ENCODE measurements at places on chromosomes 11 and 22.
A peak's percentile ranks its signal among the peaks of the same experiment; 100 is the strongest.

- no peak for DNase-seq
These were observed 9.6 kb downstream of the CDPF1 start for GRCh38 chr22:46240506-46240905.

GRCh38 chr11:93481696-93482095 lies 61.5 kb downstream of the SMCO4 start:
- no peak for DNase-seq

DNA sequence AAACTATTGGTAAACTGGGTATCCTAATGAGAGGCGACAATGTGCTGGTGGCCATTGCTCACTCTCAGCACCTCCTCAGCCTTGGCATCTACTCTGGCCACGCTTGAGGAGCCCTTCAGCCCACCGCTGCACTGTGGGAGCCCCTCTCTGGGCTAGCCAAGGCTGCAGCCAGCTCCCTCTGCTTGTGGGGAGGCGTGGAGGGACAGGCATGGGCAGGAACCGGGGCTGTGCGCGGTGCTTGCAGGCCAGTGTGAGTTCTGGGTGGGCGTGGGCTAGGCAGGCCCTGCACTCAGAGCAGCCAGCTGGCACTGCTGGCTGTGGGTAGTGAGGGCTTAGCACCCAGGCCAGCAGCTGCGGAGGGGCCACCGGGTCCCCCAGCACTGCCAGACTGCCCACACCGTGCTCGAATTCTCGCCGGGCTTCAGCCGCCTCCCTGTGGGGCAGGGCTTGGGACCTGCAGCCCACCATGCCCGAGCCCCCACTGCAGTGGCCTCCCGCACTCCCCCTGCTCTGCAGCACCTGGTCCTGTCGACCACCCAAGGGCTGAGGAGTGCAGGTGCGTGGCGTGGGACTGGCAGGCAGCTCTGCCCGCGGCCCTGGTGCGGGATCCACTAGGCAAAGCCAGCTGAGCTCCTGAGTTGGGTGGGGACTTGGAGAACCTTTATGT lies 575.9 kb upstream of the ANO3 start:
- DNase-seq = no peak

DNA sequence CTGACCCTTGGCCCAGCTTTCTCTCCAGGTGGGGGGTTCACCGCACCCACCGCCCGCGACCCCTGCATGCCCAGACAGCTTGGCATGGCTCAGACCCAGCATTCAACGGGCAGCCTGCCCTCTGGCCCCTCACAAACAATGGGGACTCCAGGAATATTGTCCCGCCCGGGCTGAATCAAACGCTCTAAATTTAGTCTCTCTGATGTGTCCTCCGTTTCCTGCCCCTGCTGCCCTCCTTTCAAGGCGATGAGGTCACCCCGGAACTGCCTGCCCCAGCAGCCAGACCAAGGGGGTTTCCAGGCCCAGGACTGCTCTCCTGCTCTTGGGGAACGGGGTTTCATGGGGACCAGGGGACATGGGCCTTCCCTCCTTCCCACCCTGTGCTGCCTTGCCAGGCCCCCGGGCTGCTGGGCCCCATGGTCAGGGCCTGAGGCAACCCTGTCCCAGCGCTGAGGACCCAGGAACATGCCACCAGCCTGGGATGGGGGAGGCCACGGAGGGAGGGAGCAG lies 10.1 kb upstream of the PDGFB start:
- no peak for DNase-seq

GRCh38 chr11:445765-446588 lies 4.1 kb upstream of the PTDSS2 start:
- no peak for DNase-seq

DNA sequence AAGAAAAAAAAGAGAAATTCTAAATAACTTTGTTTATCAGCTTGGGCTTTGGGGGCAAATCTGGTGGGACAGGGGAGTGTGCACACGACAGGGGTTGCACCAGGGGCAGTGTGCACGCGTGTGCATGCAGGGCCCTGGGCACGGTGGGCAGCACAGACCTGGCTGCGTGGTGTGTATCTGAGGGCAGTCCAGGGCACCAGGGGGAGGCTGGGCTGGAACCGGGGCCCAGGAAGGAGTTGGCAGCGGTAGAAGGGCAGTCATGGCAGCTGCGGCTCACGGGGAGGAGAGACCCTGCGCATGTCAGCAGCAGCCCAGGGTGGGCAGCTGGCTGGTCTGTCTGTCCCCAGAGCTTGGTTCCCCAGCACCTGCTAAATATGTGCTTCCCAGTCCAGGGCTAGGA lies 4.3 kb downstream of the KRTAP5-5 start:
- no peak for DNase-seq

GRCh38 chr11:78168539-78169477 lies 19.6 kb downstream of the KCTD21 start:
- DNase-seq = no peak

- no peak for DNase-seq
These were observed 2.7 kb downstream of the NAV2 start for GRCh38 chr11:19715373-19715772.

- no peak for DNase-seq
These were observed 58.4 kb downstream of the TRAF6 start for GRCh38 chr11:36451681-36452080.

- no peak for DNase-seq
These were observed 69.4 kb downstream of the MRTFA start for GRCh38 chr22:40567106-40567505.

DNA sequence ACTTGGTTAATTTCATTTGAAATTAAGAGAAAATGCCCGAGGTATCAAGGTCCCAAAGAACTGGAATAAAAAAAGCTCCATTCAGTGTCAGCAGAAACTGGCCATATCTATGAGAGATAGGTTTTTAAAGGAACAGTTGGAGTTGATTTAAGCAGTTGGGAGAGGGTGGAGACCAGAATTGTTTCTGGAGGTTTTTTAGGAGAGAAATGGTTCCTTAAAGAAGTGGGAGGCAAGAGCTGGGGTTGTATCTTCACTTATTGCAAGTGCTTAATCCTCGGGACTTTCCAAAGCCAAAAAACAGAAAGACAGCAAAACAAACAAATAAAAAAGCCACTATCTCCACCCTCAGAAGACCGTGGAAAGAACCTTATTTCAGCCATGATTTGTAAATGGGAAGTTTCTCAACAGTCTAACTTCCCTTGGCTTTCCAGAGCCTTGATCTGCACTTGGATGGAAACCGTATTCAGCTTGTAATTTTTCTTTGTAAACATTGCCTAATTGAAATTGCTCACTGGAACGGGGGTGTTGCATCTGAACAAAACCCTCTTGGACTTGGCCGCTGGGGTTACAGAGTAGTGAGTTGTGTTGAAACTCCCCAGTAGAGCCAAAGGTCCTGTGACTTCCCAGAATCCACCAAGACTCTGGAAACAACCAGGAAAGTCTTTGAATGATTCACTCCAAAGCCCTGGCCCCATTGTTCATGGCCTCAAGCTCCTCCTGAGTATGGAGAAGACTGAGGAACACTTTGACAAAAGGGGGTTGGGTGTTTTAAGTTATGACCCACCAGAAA lies 115.6 kb downstream of the SLC1A2 start:
- no peak for DNase-seq

DNA sequence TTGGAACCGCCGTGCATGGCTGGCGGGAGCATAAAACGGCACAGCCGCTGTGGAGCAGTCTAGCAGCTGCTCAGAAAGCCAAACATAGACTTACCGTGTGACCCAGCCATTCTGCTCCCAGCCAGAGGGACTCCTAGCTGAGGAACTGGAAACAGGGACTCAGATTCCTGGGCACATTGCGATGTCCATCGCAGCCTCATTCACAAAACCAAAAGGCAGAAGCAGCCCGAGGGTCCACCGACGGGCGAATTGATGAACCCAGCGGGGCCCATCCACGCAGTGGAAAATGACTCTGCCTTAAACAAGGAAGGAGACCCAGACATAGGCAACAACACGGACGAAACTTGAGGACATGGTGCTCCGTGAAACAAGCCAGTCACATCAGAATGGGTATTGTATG lies 5.7 kb upstream of the MUC5B start:
- no peak for DNase-seq

DNA sequence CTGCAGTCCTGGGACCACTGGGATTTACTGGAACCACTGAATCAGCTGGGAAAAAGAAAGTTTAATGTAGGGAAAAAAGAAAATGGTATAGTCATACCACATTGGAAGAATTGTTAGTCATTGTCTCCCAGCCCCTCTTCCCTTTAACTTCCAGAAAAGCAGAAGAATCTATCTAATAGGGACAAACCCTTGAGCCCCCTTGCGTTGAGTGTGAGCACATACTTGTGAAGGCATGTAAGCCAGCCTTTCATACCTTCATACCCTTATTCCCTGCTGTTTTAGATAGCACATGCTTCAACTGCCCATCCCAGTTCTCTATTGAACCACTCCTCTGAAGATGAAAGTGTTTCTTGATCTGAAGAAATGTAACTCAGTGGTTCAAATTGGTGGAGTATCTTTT lies 6.6 kb downstream of the TREH start:
- no peak for DNase-seq

- DNase-seq = no peak
These were observed 41.3 kb downstream of the ABTB2 start for GRCh38 chr11:34316347-34317035.

DNA sequence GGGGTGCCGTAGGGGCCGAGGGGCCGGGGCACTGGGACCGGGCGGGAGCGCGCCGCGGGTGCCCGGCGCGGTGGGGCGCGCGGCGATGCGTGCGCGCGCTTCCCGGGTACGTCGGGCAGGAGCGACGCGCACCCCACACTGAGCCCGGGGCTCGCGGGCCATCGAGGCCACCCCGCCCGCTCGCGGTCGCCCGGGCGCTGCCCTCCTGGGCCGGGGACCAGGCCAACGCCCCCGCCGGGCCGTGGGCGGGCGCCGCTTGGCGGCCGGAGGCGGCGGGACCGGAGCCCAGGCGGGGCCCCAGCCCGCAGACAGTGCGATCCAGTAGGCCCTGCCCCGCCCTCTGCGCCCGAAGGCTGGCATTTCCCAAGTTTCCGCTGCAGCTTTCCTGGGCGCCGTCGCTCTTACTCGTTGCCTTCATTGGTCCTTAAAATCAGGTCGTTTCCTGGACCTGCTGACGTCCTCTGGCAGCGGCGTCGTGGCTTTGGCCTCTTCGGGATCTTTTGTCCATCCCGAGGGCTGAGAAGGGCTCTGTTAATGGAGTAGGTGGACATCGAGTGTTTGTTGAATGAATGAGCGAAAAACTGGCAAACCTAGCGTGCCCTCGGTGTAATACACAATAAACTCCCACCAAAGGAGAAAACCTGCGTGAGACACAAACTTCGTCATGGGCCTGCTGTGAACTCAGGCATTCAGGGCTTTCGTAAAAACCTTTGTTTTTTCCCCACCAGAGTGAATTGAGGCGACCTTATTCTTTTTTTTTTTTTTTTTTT lies 638 bp downstream of the PARVA start:
- DNase-seq = no peak

DNA sequence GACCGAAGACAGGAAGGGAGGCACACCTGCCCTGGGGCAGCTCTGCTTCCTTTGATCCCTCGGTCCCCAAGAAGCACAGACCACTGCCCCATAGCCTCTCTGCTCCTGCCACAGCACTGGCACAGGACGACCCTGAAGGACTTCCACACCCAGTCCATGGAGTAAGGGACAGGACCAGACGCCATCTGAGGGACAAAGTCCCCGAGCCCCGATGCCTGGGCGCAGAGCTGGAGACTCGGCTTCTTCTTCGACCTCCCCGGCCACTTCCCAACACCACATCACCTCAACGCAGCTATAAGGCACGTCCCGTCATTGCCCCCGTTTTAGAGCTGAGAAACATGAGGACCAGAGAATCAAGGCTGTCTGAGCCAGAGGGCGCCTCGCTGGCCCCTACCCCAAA lies 310.5 kb downstream of the BRD1 start:
- DNase-seq = no peak

DNA sequence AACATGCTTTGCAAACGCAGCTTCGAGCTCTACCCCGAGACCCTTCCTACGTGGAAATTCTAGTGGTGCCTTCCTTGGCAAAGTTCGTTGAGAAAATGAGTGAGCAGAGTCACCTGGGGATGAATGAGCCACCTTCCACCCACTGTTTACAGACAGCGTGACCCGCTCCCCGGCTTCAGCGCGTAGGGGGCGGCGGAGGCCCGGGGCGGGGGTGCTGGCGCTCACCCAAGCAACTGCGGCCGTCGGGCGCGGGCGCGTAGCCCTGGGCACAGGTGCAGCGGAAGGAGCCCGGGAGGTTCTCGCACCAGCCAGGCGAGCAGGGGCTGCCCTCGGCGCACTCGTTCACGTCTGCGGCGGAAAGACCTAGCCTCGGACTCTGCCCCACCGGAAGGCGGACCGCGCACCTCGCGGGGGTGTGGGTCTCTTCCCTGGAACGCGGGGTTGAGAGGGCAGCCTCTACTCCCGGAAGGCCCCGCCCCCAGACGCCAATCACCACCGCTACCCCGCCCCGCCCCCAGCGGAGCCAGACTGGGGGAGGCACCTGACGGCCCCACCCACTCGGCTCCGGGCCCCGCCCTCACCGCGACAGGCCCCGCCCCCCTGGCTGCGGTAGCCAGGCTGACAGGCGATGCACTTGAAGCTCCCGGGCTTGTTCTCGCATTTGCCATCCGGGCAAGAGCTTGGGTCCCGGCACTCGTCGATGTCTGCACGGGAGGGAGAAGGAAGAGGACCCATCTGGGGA lies 11.8 kb downstream of the LTBP3 start:
- DNase-seq = peak; percentile 99

DNA sequence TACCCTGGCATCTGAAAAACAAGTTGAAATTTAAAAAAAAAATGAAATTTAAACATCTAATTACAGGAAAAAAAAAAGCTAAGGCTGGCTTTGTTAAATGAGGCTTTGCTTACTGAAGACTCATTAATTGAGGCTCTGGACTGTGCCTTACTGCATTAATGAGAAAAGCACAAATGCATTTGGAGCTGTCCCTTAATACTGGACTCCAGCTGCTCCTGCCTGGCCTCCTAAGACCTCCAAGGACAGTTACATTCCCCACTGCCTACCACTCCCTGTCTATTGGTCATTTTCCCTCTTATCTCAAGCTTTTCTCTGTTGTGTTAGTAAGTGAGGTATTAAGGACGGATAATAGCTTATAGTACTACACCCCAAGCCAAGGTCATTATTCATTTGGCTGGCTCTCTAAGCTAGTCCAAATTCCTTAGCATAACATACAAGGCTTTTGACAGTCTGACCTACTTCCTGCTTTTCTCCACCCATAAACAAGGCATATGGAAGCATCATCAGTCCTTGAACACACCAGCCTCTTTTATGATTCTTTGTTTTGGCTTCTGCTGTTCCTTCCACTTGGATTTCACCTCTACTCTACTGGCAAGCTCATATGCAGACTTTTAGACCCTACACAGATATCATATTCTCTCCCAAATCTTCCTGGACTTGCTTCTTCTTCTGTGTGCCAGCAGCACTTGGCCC lies 62.5 kb downstream of the USP35 start:
- DNase-seq = no peak

DNA sequence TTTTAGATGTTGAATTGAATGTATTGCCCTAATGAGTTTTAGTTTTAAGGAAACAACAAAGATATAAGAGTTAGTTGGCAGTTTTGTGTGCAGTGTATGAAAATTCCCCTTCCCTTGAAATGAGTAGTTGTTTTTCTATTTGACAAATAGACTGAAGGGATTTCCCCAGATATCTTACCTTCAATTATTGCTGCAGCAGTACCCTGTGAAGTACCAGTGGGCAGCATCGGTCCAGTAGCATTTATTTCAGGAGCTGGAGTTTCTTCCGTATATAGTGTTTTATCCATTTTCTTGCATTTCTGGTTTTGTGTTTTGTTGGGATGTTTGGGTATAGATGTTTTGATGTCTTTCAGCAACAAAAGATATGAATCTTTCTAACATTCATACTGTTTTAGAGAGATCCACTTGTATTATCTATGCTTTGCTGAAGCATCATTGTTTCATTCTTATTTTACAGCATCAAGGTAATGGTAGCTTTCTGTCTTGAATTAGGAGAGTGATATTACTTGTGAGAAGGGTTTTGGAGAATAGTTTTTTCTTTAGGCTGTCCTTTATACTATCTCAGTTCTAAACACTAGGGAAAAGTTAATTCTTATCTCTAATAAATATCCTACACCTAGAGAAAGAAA lies 7.4 kb downstream of the KMT2A start:
- DNase-seq = no peak
